ENCODE measurements at places on chromosomes 16 and 17. TPM values are rescaled to one million over a fixed set of nuclear protein-coding genes. Genes with fewer than 3 reads are reported as not detected.

Gene FBXL16
- total RNA-seq = 0.21 TPM

Gene PMFBP1
- total RNA-seq = 1.3 TPM

Gene KRT27
- total RNA-seq = not detected

Gene ABI3
- total RNA-seq = not detected

Gene TRAF7
- total RNA-seq = 60.2 TPM

Gene ODAD4
- 0.72 TPM for total RNA-seq

Gene KCNJ18
- not detected for total RNA-seq

Gene ITGAX
- total RNA-seq = not detected

Gene NEUROD2
- not detected for total RNA-seq

Gene MYL11
- total RNA-seq = not detected

Gene TTC19
- 50.1 TPM for total RNA-seq

Gene SLFN14
- not detected for total RNA-seq

Gene GDPD3
- 5.1 TPM for total RNA-seq

Gene PPP1R1B
- total RNA-seq = under 0.01 TPM

Gene P2RX1
- total RNA-seq = not detected

Gene ADAT1
- total RNA-seq = 61.8 TPM

Gene LRRC75A
- under 0.01 TPM for total RNA-seq

Gene RAMP2
- total RNA-seq = not detected

Gene RFWD3
- total RNA-seq = 12.6 TPM

Gene TMEM92
- total RNA-seq = 0.96 TPM

Gene KRTAP4-5
- total RNA-seq = not detected

Gene ATP5PD
- total RNA-seq = 266 TPM

Gene HBZ
- not detected for total RNA-seq

Data from tracheal epithelial cell (primary cell).